Immature natural killer cell (primary cell): ENCODE measurements at places on chromosomes 11 and 22.

GRCh38 chr11:129593098-129593497, 217.4 kb downstream of the BARX2 start:
- DNase-seq, result no peak

- DNase-seq, result no peak
Observed at GRCh38 chr11:26841818-26842473, 120.1 kb upstream of the SLC5A12 start.

DNA sequence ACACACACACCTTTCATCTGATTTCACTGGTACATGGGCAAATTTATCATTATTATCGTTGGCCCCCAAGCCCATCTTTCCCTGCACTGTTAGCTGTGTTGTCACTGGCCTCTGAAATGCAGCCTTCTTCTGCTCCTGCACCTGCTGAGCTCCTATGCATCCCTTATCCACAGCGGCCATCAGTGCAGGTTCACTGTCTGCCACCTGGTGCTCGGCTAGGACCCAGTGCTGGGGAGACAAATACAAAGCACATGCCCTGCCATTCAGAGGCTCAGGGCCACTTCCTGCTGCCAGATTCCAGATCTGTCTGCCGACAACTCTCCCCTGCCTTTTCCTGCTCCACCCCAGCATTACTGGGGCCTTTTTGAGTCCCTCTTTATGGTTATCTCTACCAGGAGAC, 1205.4 kb downstream of the TBC1D22A start:
- DNase-seq, result no peak

DNA sequence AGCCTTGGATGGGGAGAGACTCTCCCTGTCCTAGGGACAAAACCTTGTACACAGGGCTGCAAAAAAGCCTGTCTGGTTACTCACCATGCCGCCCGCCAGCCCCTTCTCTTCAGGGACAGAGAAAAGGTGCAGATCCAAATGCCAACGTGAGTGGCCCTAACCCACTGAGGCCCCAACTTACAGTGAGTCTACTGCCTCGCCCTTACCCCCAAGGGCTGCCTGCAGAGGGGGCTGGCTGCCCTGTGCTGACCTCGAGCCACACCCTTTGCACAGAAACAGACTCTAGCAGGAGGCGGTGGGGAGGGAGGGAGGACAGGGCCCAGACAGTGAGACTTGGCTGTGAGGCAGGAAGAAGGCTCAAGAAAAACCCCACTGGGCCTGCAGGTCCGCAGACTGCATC, 13.6 kb upstream of the CHST1 start:
- DNase-seq, result no peak

GRCh38 chr11:114179234-114179941, 116.8 kb upstream of the NNMT start:
- no peak for DNase-seq

- no peak for DNase-seq
Observed at GRCh38 chr11:35357923-35358322, 61.4 kb downstream of the SLC1A2 start.

- no peak for DNase-seq
Observed at GRCh38 chr11:105399511-105399910, 210.4 kb upstream of the GRIA4 start.

DNA sequence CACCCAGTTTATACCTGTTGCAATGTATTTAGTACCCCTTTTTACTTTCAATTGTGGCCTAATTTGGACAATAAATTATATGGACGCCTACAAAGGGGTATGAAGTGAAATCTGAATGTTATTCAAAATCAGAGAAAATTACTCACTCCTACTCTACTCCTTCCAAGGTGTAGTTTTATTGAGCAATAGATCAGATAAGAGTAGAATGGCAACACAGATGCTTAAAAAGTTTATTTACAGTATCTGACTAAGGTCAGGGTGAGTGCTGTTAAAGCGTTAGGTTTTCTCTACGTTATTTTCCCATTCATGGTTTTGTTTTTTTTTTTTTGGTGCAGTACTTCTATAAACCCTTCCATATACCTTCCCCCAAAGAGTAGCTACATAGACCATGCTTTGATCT, 805.6 kb downstream of the KCNA4 start:
- DNase-seq, result no peak

- no peak for DNase-seq
Observed at GRCh38 chr11:80856066-80856465, 1415.2 kb upstream of the TENM4 start.

GRCh38 chr11:10857459-10857708, 469 bp downstream of the ZBED5 start:
- DNase-seq, result no peak

DNA sequence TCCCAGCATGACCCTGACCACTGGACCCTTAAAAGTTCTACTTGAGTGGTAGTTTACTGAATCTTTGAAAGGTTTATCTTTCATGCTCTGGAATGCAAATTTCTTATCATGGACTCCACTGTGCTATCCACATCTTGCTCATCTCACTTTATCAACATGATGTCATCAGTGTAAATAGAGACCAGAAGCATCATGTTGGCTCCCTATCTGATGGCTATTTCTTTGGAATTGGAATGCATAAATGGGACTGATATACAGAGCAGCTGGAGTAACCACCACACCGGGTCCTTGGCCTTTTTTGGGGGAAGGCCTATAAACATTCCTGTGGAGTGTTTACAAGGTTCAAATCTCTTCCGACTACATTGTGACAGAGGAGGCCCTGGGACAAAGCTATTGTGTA, 74.1 kb upstream of the CEP126 start:
- no peak for DNase-seq

GRCh38 chr11:112514011-112514740, 253.5 kb upstream of the PLET1 start:
- DNase-seq, result no peak

DNA sequence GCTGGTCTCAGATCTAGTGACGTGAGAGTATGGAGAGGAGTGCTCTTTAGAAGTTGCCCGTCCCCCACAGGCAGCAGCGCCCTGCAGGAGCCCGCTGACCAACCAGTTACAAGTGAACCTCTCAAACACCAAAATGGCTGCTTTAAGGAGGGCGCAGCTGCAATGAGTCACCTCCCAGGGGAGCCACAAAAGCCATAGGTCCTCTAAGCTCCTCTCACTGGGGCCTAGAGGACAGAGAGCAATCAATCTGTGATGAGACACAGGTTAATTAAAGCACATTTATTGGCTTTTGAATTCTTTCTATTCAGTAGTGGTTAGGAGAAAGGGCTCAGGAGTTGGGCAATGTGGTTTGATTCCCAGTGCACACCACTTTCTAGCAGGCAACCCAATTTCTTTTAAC, 15.5 kb upstream of the RAPSN start:
- DNase-seq, result no peak

DNA sequence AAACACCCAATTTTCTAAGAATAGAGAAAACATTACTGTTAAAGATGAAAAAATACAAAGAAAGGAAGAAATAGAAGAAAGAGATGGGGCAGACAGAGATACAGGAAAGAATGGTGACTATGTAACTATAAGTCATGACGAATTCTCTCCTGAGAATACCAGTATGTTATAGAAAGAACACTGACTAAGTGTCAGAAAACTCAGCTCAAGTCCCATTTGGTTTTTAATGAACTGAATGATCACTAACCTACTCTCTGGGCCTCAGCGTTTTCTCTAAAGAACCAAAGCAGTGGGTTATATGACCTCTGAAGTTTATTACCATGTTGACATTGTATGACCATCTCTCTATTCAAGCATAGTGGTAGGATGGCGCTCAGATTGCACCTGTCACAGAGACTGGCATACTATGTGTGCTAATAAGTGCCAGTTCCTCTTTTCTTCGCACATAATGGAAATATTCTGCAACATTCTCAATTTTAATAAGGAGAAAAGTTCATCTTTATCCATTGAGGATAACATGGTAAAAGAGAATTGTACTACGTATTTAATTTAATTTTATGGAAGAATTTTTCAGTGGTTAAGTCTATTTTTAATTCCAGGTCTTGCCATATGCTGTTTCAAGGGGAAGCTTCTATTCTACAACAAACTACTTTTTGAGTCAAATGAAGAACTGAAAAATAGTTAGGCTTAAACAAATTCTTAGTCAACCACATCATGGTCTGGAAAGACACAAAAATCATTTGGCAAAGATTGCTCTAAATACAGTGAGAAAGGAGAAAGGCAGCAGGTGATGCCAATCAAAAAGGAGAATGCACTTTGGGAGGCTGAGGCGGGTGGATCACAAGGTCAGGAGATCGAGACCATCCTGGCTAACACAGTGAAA, 25.0 kb upstream of the EED start:
- no peak for DNase-seq

DNA sequence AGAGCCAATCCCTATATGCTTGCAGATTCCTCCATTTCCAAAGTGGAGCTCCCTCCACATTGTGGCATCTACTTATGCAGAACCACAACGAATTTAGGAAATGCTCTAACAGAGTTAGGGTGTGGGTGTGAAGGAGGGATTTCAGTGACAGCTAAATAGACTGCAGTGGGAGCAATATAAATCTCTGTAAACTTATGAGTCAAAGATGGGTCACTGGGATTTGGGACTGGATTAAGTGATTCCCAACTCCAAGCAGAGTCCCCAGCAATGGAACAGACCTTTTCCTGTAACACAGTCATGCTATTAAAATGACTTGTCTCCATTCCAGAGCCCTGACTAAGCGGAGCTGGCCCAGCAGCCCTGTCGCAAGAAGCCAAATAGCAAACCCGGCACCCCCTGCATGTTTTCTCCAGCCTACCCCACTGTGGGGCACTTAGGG, 36.6 kb downstream of the RPL27A start:
- no peak for DNase-seq

GRCh38 chr11:120179057-120179672, 31.7 kb upstream of the OAF start:
- no peak for DNase-seq
